AG04450 (cell line): ENCODE measurements at places on chromosomes 3 and 15.

DNA sequence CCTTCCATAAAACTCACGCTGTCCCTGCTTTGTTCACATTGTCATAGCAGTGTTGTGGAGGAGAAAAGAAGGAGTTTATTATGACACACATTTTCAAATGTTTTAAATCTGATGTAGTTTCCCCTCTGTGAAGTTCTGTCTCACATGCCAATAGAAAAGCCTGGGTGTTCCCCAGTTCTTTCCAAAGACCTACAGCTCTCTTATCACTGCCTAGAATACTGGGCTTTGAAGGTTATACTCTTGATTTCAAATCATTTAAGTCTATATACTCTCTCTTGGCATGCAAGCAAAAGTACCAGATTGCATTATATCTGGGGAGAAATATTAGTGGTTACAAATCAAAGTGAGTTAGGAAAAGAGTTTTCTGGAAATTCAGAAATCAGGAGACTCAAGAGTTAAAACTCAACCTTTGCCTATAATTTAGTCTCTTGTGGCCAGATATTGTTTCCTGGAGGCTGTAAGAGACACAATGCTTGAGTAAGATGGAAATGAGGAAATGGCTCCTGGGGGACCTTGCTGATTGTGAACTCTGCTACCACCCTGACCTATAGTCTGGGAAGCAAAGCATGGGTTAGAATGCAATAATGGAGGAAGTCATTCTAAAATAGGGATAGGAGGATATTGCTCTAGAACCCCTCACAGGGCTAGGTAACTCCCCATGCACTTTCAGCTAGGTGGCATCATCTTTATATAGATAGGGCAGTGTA lies 182.8 kb downstream of the KCNAB1 start:
- no peak for DNase-seq

GRCh38 chr3:168269001-168269400 lies 173.3 kb upstream of the GOLIM4 start:
- DNase-seq = no peak

- no peak for DNase-seq
Measured at GRCh38 chr3:50157827-50158529, 2.9 kb downstream of the SEMA3F start.

DNA sequence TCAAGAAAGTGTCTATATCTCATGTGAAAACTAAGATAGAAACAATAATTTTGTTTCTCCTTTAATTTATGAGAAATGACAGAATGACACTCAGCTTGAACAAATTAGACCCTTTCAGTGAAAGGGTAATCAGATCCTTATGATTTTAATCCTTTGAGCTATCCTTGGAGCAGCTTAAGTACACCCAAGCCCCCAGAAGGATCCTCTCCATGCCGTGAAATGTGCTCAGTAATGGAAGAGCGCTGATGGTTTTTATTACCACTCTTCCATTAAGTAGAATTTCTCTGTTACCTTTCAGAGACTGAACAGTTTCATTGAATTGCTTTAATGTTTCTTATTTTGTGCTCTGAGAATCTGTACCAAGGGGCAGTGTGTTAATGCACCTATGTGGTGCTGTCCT lies 54.3 kb downstream of the HMG20A start:
- no peak for DNase-seq

- no peak for DNase-seq
Measured at GRCh38 chr3:134642445-134643149, 8.2 kb downstream of the KY start.

GRCh38 chr3:128273841-128274573 lies 120.7 kb downstream of the EEFSEC start:
- no peak for DNase-seq

DNA sequence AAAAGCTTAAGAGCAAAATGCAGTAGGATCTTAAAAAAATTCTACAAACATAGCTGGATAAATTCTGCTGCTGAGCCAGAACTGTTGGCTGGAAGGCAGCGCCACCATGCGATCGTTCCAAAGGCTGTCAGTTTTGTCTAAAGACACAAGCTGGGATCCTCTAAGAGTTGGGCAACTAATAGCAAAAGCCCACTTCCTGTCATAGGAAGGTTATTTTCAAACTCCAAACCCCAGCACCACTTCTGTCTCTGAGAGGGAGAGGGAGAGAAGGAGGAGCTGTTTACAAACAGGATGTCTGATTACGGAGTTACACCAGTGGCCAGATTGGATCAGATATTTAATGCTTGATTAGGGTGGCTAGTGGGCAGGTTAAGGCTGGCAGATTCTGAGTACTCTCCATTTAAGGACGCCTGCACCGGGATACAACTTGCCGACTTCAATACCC lies 44.0 kb downstream of the EIF4E3 start:
- peak; percentile 47 for DNase-seq

DNA sequence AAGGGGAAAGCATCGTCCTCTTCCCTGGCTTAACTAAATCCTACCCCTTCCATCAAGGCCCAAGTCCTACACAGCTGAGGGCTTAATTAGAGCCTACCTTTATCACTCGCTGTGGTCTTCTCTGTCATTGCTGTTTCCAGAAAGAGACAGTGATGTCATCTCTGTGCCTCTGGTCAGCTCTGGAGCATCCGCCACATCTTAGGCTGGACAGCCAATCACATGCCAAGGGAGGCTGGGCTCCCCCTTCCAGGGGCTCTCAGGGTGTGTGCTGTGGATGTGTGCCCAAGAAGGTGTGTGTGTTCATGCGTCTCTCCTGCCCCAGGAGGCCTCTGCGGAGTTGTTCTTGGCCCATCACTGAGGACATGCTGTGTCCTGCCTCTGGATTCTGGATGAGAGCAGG lies 42.8 kb downstream of the CHST14 start:
- DNase-seq = no peak

- no peak for DNase-seq
Measured at GRCh38 chr3:102936511-102937045, 501.8 kb downstream of the ZPLD1 start.

GRCh38 chr3:127264794-127265514 lies 22.9 kb downstream of the PRR20G start:
- no peak for DNase-seq

- no peak for DNase-seq
Measured at GRCh38 chr3:156298938-156299337, 178.6 kb downstream of the KCNAB1 start.

- no peak for DNase-seq
Measured at GRCh38 chr3:172042136-172042662, 2.8 kb downstream of the FNDC3B start.
